ENCODE measurements at places on chromosomes 11 and 22.
A peak's percentile ranks its signal among the peaks of the same experiment; 100 is the strongest.

DNA sequence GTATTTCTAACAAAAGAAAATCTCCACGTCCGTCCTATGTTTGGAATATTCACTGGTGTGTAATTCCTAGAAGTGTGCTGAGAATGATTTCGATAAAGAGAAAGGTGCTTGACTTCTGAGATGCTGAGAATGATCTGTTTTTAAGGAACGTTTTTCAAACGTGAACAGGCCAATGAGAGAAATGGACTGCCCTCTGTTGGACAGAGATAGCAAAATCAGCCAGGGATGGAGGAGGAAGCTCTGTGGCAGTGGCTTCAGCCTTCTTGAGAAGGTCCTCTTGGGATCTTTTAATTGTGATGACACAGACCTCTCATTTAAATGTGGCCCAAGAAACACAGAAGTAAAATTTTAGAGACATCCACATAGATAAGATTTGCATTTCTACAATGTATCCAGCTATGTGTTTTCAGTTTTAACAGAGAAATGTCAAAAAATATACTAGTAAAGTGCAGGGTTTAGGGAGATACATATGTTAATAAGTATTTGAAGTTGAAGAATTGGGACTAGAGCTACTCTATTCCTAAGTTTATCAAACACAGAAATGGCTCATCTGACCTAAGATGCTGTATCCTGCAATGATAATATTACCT lies 84.0 kb upstream of the RCN1 start:
- DNase-seq: peak; percentile 33

DNA sequence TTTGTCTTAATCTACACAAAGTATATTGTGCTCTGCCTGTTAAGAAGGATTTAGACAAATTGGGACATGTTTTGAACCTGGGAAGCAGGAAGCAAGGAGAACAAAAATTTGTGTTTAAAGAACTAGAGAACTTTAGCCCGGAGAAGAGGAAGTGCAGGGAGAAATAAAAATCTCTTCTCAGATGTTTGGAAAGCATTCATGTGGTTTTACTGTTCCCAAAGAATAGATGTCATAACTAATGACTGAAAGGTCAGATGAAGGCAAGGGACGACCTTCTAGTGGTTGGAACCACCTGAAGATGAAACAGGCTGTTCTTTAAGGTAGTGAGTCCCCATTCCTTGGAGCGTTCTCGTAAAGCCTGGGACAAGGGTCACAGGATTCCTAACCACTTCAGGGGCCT lies 38.3 kb downstream of the IRAG1 start:
- no peak for DNase-seq

- no peak for DNase-seq
Measured at GRCh38 chr11:47994417-47994816, 14.1 kb downstream of the PTPRJ start.

GRCh38 chr11:791658-792534 lies 2.0 kb upstream of the CEND1 start:
- no peak for DNase-seq

DNA sequence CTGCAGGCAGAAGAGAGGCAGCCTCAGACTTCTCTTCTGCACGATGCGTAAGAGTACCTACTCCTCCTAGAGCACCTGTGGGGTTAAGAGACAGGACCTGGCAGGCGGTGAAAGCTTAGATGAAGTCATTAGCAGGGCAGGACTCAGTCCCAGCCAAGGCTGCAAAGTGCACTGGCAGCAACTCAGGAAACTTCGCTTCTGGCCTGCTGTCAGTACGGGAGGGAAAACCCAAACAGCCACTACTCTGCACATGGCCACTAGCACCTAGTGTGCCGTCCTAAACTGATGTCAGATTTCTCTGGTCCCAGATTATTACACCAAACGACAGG lies 8.8 kb upstream of the KLHL35 start:
- no peak for DNase-seq

GRCh38 chr22:42288791-42289190 lies 18.3 kb upstream of the TCF20 start:
- DNase-seq: no peak

DNA sequence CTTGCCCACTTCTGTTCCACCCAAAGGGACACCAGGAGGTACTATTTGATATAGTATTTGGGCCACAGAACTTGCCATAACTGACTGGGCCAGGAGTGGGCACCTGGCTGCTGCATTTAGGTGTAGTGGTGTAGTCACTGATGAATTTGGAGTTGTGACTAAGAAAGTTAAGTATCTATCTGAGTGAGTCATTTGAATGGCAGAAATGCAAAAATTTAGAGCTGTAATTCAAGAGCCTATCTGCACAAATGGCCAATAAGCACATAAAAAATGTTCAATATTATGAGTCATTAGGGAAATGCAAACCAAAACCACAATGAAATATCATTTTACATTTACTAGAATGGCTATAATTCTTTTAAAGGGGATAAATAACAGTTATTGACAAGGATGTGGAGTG lies 14.7 kb downstream of the GLYATL2 start:
- DNase-seq: no peak

DNA sequence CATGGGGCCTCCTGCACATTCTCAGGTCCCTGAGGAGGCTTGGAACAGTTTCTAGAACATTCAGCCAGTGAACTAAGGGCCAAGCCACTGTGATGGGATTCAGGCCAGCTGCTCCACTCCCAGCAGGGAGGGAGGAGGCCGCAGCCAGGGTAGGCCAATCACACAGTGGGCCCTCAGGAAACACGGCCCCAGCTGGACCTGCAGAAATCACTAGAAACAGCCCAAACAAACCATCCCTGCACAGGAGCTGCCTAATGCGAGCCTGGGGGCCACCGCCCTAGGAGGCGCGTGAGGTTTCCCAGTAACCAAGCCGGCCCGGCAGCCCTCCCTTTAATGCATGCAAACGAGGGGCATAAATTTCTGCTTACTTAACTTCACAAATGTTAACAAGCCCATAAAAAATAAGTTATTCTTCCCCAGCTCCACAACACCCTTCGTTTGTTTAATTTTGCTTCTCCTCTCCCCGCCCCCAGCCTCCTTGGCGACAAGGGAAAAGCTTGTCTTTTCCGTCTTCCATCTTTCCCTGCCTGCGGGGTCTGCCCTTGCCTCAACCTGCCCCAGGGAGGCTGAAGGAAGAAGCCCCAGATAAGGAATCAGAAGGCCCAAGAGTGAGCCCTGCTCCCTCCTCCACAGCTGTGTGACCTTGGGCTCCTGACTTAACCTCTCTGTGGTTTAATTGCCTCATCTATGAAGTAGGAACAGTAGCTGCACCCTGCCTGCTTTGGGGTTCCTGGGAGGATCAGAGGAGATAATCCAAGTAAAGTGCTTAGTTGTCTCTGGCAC lies 25.7 kb downstream of the ELFN2 start:
- no peak for DNase-seq

- DNase-seq: no peak
Measured at GRCh38 chr11:128453444-128454336, 133.7 kb downstream of the ETS1 start.

- no peak for DNase-seq
Measured at GRCh38 chr11:95378111-95378510, 147.1 kb upstream of the SESN3 start.

DNA sequence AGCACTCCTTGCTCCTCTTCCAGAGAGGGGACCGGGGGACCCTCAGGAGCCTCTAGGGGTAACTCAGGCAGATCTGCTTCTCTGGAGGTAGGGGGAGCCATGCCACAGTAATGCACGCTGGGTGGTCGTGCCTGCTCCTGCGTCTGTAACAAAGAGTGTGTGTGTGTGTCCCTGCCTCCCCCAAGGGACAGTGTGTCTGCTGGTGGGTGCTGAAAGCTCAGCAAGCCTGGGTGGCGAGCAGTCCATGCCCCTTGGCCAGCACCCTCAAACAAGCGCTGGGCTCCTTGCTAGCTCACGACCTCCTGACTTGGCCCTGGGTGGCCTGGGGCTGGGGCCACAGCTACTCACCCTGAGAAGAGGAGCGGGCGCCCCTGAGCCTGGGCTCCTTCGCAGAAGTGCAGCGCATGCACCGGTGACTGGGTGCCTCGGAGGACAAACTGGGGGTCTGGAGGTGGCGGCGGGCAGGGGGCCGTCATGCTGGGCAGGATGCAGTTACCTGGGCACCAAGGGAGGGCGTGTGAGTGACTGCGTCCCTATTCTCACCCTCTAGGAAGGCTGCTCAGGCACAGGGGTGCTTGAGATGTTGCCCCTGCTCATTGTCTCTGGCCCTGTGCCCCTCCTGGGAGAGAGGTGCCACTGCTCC lies 33.7 kb downstream of the GNB1L start:
- DNase-seq: peak; percentile 7

DNA sequence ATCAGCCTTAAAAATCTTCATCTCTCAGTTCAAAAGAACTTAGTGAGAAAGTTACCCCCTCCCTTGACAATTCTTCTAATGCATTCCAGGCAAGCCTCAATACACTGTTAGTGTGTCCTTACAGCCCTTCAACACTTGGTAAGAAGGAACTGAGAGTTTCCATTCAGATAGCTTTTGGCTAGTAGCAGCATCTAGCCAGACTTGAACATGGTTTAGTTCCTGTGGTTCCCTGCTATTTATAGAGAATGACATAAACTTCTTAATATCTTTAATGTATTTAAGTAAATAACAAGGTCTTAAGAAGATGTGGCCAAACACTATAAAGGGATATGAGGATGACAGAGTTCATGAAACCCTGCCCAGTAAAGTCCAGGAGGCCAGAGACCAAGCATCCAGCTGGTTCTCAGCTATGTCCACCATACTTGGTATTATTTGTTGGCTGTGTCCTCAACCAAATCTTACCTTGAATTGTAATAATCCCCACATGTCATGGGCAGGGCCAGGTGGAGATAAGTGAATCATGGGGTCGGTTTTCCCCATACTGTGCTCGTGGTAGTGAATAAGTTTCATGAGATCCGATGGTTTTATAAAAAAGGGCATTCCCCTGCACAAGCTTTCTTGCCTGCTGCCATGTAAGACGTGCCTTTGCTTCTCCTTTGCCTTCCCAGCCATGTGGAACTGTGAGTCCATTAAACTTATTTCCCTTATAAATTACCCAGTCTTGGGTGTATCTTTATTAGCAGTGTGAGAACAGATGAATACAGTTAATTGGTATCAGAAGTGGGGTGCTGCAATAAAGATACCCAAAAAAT lies 132.4 kb downstream of the LARGE1 start:
- DNase-seq: no peak

DNA sequence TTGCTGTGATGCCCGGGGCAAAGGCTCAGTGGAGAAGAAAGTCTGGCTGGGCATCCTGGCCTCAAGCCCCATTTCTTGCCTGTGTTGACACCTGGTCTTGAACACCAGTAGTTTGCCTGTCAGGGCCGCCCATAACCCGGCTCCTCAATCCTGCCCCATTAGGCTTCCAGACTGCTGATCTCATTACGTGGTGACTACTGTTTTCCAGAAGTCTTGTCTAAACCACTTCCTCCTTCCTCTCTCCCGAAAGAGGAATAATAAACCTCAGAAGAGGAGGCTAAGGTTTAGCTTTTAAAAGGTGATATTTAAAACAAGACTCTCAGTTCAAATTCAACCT lies 97.7 kb downstream of the CD44 start:
- DNase-seq: no peak

- no peak for DNase-seq
Measured at GRCh38 chr11:28566339-28567089, 458.3 kb downstream of the METTL15 start.

DNA sequence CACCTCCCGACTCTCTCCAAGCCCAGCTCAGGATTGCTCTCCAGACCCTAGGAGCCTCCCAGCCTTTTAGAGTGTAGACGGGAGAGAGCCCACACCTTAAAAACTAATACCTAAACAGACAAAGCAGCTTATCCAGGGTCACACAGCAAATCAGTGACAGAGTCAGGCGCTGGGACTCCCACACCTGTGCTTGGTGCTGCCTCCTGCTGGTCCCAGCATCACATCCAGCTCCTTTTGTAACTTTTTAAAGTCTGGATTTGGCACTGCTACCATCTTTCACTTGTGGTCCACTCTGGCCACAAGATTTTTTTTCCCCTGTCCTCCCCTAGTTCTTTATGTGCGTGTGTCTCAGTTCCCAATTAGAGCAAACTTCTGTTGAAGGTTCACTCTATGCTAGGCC lies 4.7 kb downstream of the ANO1 start:
- DNase-seq: no peak

DNA sequence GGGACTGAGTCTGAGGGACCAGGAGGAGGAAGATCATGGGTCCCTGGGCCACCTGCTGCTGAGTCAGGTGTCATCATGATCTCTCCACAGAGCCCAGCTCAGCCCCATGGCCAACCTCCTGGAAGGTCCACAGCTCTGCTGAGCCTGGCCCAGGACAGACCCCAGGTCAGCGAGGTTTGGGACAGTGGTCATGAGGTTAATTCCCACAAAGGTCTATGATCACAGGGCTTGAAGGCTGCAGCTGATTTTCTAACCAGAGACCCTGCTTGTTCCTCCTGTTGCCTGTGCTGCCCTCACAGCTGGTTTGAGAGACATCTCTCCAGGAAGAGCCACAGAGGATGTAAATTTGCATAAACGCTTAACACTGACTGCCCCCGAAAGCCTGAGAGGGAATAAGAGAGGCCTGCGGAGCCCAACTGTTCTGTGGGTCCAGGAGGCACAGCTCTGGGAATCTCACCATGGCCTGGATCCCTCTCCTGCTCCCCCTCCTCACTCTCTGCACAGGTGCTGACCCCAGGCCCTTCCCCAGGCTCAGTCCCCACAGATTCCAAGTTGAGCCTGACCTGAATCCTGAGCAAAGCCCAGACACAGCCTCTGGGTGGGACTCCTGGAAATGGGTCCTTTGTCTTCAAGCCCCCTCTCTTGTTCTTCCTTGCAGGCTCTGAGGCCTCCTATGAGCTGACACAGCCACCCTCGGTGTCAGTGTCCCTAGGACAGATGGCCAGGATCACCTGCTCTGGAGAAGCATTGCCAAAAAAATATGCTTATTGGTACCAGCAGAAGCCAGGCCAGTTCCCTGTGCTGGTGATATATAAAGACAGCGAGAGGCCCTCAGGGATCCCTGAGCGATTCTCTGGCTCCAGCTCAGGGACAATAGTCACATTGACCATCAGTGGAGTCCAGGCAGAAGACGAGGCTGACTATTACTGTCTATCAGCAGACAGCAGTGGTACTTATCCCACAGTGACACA lies 102.8 kb downstream of the GGTLC2 start:
- no peak for DNase-seq

DNA sequence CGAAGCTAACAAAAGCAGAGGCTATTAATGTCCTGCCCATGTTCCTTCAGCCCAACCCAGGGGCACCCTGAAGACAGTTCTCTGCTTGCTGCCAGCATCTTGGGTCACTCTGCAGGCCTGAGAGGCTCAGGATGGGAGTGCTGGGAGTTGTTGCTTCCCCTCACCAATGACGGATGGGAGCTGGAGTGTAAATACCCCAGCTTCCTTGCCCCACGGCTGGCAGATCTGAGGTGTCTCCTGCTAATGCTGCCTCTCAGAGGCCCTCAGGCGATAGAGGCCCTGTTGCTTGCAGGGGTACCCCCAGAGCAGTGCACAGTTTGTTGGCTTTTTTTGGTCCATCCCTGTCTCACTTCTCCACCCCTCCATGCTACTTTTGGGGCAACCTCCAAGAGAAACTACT lies 32.9 kb downstream of the IFT27 start:
- DNase-seq: no peak

GRCh38 chr11:46003572-46003971 lies 81.1 kb downstream of the LARGE2 start:
- DNase-seq: no peak

- no peak for DNase-seq
Measured at GRCh38 chr11:115672412-115672811, 168.2 kb upstream of the CADM1 start.

- no peak for DNase-seq
Measured at GRCh38 chr22:22558071-22558971, 744 bp downstream of the PRAME start.

All from DND-41 (cell line).